T-helper 9 cell (primary cell): ENCODE measurements at places on chromosomes 7 and 10.

- no peak for DNase-seq
Measured at GRCh38 chr7:77368974-77369373, 47.2 kb downstream of the GSAP start.

DNA sequence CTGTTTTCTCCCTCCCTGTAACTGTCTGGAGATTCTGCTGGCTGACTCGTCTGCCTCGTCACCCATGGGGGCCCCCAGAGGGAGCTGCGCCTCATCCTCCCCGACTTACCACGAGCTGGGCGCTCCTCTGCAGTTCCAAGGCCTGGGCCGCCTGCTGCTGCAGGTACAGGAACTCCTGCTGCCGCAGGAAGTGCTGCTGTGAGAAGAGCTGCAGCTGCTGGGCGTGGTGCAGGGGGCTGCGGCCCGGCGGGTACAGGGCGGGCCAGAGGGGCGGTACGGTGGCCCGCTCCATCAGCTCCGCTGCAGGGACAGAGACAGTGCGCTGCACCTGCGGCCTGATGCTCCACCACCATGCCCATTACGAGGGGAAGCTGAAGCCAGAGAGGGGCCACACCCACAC lies 47.7 kb downstream of the TNRC18 start:
- no peak for DNase-seq

DNA sequence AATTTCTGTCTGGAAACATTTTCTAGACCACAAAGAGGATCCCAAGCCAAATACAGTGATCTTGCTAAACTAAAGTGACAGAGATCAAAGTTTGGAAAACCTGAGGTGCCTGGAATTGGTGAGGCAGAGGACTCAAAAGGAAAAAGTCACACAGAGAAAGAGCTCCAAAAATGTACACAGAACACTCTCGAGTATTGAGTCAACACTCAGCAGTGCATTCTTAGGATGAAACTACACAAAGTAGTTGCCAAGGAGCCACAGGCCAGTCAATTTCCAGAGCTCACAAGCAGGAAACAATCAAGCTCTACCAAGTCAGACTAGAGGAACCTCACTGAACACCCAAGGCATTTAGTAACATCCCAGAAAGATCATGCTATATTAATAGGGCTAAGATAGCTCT lies 61.3 kb downstream of the MICU1 start:
- DNase-seq: no peak

DNA sequence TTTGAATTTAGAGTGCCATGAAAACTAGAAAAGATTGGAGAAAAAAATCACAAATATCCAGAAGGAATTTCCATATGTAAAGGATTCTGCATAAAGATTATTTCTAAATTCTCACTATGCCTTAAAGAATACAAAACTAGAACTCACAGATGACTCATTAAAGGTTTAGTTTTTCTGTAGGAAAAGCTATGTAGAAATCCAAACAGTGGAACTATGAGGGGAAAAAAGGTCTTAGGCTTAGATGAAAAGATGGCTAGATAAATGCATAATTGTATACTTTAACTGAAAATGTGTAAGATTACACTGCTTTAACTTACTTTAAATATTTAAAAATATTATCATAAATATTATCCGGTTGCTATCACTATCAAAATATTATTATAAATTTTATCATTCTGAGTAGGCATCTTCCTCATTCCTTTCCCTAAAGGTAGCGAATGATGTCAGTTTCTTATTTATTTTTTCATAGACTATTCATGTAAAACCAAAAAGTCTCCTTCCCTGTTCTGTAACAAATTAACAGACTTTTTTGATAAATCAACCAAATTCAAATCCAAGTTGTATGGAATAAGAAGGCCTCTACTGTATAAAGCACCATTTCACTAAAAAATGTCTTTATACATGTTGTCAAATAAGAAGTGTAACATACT lies 69.1 kb upstream of the COMTD1 start:
- DNase-seq: no peak

DNA sequence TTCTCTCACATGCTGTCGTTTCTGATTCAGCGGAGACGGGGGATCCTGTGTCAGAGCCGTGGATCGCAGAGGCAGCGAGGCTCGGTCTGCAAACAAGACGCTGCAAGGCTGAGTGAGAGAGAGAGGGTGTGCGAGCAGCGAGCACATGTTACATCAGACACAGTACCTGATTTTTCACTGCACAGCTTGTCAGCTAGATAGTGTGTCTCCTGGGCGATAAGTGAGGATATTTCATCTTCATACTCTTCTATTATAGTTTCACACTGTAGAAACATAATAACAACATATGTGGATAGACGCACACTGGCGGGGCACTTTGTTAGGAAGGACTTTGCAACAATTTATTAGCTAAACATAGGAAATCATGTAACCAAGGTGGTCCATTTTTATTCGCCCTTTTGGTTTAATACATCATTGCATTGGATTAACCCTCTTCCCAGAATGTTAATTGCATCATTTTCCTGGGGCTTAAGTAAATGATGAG lies 39.5 kb downstream of the CNPY1 start:
- no peak for DNase-seq

- no peak for DNase-seq
Measured at GRCh38 chr10:14414901-14415300, 84.2 kb upstream of the FRMD4A start.

GRCh38 chr7:36096460-36097095 lies 56.5 kb upstream of the EEPD1 start:
- DNase-seq: no peak

DNA sequence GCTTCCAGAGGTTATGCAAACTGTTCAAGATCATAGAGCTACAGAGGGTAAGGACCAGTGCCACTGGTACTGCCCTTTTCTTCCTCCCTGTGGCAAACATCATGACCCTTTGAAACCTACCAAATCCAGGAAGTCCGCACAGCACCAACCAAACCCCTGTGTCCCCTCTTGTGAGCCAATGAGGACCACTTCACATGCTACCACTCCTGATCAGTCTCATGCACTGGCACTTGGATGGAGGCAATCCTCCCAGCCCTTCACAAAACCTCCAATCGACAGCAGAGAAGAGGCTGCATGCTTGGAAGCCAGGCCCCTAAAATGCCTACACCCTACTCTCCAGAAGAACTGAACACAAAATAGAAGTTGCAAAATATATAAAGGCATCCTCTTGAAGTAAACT lies 248.0 kb downstream of the TNS3 start:
- no peak for DNase-seq

DNA sequence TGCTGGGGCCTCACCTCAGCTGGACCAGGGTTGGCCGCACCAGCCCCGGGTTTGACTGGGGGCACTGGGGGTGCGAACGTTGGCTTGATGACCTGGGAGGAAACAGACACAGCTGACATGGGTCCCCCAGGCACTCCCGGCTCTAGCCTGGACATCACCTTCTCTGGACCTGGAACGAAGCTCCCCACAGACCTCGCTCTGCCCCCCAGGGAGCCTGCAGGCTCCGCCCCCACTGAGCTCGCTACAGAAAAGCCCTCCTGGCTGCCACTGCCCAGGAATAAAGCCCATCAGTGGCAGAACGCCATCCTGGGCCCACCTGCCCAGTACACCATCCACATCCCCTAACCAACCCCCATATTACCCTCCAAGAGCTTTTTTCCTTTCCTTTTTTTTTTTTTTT lies 13.0 kb downstream of the ADAM8 start:
- no peak for DNase-seq

GRCh38 chr7:38628630-38629385 lies 2.4 kb downstream of the AMPH start:
- DNase-seq: no peak
